ENCODE measurements at places on chromosomes 16 and 17. TPM values are rescaled to one million over a fixed set of nuclear protein-coding genes. Genes with fewer than 3 reads are reported as not detected.

The IQCK gene
- total RNA-seq, result 3.0 TPM

The HP gene
- total RNA-seq, result not detected

The AARS1 gene
- total RNA-seq, result 54.4 TPM

The CHD9NB gene
- total RNA-seq, result not detected

The AARSD1 gene
- 67.4 TPM for total RNA-seq

The RETREG3 gene
- 108 TPM for total RNA-seq

GRCh38 chr17:63834431-63835166 lies 7.1 kb upstream of the FTSJ3 start:
- DNase-seq, result peak; percentile 77

GRCh38 chr17:80946449-80946848 lies 45.2 kb upstream of the CHMP6 start:
- no peak for DNase-seq

DNA sequence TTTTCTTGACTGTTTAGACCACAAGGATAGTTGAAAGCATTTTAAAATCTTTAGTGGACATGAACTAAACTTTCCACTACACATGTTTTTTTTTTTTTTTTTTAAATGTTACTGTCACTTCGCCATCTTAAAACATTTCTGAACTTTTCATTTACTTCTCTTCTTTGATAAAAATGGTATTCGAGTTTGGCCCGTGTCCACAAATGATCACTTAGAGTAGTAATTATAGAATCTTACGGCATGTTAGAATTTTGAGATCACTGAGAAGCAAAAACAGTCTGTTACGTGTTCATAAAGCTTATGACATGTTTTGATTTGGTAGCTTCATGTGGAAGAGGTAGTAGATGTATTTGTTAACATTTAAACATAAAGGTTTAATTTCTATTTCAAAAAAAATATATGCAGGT lies 1.1 kb downstream of the NSRP1 start:
- DNase-seq, result no peak

DNA sequence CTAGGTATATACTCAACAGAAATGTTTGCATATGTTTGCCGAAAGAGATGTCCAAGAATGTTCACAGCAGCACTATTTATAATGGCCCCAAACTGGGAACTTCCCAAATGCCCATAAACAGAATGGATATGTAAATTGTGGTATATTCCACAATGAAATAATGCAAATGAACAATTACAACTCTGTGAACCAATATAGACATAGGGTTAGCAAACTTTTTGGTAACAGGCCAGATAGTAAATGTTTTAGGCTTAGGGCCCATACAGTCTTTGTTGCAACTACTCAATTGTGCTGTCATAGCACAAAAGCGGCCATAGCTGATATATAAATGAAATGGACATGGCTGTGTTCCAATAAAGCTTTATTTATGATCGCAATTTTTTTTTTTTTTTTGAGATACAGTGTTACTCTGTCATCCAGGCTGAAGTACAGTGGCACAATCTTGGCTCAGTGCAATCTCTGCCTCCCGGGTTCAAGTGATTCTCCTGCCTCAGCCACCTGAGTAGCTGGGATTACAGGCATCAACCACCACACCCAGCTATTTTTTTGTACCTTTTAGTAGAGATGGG lies 16.5 kb downstream of the XYLT1 start:
- DNase-seq, result no peak

- no peak for DNase-seq
These were observed 99.4 kb upstream of the MYOCD start for GRCh38 chr17:12566291-12566690.

- DNase-seq, result peak; percentile 82
These were observed 27.1 kb upstream of the CRYBA1 start for GRCh38 chr17:29219378-29220047.

DNA sequence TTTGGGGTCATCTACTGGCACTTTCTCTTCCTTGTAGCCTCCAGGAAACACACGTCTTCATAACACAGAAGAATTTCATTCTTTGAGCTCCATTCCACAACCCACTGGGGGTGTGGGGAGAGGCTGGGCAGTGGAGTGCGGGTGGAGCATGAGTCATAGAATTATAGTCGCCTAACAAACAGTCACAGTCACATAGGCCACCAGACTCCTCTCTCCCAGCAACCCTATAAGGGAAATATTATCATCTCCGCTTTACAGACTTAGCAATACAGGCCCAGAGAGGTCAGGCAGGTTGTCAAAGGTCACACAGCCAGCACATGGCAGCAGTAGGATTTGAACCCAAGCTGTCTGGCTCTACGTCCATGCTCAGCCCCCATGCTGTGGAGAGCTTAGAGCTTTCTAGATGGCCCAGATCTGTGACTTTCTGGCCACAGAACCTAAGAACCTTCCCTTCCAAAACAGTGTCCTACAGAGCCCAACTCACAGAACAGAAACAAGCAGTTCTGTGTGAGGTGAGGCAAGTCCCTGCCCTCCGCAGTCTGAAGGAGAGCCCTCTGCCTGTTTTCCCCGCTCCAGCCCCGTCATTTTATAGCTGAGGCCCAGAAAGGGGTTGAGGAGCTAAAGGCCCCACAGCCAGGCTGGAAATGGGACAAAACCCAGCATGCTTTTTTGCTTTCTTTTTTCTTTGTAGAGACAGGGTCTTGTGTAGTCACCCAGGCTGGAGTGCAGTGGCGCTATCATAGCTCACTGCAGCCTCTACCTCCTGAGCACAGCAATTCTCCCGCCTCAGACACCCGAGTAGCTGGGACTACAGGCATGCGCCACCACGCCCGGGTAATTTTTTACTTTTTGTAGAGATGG lies 10.7 kb upstream of the LITAF start:
- no peak for DNase-seq

GRCh38 chr16:64826374-64826773 lies 295.5 kb downstream of the CDH11 start:
- DNase-seq, result no peak
